Kidney epithelial cell (primary cell): ENCODE measurements at places on chromosomes 12 and 14. TPM values are rescaled to one million over a fixed set of nuclear protein-coding genes. Genes with fewer than 3 reads are reported as not detected.

The RERG gene
- 1.2 and 1.6 TPM in 2 replicates for total RNA-seq

The FBRSL1 gene
- 22.9 and 40.0 TPM in 2 replicates for total RNA-seq

DNA sequence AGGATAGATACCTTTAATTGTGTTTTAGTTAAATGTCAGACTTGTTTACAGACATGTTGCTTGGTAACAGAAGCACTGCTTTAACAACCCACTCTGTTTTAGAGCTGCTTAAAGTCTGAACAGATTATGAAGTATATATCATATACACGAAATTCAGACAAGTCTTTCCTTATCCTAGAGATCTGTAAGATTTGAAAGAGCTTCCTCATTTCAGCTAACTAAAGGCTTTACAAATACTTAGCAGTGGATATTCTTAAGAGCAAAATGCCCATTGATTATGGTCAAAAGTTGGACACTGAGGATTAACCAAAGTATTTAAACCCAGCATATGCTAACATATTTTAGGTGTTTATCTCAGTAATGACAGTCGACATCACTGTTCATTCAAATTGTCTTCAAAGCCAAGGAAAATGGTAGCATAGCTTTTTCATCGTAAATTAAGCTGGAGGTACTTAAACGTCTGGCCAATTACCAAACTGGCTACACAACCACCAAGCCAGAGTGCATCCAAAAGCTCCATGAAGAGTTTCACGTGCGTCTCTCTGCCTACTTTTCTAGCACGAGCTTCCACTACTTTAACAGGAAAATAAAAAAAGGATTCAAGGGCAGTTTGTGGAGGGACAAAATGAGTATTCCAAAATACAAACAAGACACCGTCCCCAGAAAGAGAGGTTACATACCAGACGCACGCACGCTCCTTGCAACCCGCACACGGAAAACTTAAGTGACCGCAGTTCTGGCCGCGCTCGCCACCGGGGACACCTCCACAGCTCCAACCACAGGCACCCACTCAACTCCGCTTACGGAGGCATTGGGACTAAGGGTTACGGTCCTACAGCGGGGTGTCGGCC, 565 bp downstream of the CEP83 start:
- no peak for DNase-seq

DNA sequence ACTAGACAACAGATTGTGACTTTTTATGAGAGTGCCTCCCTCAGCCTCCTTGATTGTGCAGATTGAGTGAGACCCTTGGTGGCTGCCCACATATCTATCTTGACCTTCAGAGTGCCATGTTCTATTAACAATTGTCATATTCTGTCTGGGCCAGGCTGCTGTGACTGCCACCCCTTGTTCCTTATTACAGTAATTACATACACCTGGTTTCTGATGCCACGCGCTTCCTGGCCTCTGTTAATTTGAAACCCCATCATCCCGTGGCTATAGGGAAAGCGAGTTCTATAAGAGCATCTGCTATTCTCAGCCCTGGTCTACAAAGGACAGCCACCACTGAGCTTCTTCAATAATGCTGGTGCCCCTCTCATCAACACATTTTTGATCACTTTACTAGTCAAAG, 228.7 kb downstream of the PCNX1 start:
- no peak for DNase-seq

DNA sequence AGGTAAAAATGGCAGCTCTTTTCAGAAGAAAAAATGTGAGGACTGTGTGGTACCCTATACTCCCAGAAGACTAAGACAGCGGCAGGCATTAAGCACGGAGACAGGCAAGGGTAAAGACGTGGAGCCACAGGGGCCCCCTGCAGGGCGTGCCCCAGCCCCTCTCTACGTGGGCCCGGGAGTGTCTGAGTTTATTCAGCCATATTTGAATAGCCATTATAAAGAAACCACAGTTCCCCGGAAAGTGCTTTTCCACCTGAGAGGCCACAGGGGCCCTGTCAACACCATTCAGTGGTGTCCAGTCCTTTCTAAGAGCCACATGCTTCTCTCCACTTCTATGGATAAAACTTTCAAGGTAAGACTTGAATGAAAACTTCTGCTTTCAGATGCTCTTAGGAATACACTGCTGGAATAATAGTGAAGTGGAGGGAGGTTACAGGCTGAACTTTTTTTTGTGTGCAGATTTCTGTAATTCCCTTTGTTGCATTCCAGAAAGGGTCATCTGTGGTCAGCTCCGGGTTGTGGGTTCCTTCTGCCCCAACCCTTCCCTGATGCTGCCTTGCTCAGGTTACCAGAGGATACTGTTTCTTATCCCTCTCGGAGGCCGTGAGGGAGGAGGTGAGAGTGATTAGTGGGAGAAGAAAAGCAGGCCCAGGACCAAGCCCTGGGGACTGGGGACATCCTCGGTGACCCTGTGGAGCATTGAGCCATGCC, 58.4 kb downstream of the SLC25A47 start:
- no peak for DNase-seq
